SJCRH30 (cell line): ENCODE measurements at places on chromosomes 4 and X.

DNA sequence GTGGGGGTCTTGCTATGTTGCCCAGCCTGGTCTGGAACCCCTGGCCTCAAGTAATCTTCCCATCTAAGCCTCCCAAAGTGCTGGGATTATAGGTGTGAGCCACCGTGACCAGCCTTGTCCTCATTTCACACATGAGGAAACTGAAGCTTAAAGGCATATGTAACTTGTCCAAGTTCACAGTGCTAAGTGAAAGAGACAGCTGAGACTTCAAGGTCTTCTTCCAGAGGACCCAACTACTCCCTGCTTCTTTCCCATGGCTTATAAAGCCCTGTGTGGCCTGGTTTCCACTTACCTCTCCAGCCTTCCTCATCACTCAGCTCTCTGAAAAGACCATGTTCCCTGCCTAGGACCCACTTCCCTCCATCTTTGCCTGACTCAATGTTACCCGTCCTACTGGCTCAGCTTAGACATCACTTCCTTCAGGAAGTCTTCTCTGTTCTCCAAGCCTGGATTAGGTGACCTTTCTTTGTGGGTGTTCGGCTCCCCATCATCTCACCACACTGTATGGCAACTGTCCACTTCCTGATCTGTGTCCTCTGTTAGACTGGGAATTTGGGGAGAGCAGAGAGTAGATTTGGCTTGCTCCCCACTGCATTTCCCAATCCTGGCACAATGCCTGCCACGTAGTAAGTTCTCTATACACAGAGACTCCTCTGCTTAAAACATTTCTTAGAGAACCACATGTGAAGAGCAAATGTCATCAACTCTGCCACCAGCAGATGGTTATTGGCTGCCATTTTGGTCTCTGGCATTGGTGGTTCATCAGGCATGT lies 30.4 kb upstream of the LAMP2 start:
- DNase-seq: peak; percentile 30

GRCh38 chrX:154827194-154828015 lies 7.1 kb downstream of the SMIM9 start:
- no peak for DNase-seq

- no peak for DNase-seq
Observed at GRCh38 chr4:177109769-177110168, 199.9 kb upstream of the NEIL3 start.

- DNase-seq: no peak
Observed at GRCh38 chr4:41060352-41061334, 153.7 kb downstream of the APBB2 start.

DNA sequence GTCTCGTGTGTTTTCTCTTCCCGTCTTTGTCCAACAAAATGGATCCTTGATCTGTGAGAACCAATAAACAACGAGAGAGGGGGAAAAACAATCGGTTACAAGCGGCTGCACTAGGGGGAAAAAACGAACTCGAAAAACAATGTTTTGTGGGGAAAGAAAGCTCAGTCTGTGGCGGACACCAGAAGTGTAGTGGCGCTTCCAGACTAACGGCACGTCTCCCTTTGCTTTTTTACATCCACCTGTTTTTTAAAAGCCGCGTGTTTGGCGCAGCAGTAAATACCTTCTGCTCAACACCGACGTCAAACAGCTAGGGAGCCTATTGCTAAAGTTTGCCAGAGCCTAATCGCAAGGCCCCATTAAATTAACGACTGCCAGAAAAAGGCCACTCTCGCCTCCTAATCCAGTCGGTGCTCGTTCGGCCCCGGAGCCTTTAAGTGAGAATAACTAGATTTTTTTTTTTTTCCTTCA lies 3.3 kb downstream of the NKX6-1 start:
- no peak for DNase-seq

DNA sequence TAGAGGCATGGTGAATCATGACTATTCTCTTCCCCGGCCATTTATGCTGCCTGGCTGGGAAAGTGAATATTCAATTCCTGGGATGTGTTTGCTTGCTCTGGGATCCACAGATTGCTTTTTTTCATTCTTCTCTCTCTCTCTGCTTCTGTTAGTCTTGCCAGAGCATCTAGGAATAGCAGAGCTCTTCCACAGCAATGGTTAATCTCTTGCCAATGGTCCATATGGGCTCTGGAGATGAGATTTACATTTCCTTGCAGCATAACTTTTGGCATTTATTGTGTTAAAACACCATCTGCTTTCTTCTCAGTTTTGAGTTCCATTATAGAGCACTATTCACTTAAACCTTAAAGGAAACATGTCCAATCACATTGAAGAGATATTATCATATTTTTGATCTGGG lies 59.2 kb upstream of the GUCY1A1 start:
- DNase-seq: no peak

- DNase-seq: no peak
Observed at GRCh38 chr4:106365613-106366012, 3.0 kb downstream of the GIMD1 start.

DNA sequence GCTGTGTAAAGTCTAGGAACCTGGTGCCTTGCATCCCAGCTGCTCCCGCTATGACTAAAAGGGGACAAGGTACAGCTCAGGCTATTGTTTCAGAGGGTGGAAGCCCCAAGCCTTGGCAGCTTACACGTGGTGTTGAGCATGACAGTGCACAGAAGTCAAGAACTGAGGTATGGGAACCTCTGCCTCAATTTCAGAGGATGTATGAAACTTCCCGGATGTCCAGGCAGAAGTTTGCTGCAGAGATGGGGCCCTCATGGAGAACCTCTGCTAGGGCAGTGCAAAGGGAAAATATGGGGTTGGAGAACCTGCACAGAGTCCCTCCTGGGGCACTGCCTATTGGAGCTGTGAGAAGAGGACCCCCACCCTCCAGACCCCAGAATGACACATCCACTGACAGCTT lies 76.6 kb downstream of the DDX60 start:
- no peak for DNase-seq

DNA sequence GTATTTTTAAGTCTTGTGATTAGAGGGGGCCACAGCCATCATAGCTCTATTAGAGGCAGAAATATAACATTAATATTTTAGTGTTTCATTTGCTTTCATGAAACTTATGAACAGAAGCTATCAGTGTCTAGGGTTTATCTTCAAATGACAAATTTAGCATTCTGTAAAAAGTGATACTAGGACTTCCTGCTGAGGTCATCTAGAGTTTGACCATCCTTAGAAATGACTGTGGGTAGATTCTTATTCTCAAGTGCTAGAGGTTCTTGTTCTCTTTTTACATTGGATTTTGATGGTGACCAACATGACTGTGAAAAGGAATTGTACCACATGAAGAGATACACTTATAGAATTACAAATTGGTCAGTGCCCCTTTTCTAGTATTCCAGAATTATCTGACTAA lies 568.6 kb downstream of the RPA4 start:
- no peak for DNase-seq

DNA sequence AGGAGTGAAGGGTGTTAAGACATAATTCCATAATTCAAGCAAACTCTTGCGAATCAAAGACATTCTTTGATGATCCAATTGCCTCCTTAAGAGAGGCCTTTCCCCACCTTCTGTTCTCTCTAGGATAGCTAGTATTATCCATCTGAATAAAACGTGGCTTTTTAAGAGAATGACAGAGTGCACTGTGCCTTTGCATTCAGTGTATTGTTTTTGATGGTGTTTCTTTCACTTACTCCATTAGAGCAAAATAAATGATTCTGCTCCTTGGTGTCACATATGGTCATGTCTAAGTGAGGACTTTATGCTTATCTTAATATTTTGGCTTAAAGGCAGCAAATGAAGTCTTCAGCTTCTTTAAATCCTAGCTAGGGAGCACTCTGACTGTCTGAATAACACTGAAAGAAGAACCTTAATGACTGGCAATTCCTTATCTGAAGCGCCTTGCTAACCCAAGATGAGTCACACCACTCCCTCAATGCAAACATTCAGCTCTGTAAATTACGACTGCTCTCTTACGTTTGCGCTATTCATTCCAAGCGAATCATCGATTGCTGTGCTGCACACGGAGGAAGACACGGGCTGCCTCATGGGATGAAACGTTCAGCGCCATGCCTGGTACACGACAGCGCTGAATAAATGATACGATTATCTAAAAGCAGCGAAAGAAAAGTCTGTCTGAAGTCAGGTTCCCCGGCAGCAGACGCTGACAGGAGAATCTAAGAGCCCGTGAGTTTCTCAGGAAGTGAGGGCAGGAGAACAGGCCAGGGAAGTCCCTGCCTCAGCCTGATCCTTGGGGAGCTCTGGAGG lies 35.1 kb upstream of the GEMIN8 start:
- DNase-seq: no peak

DNA sequence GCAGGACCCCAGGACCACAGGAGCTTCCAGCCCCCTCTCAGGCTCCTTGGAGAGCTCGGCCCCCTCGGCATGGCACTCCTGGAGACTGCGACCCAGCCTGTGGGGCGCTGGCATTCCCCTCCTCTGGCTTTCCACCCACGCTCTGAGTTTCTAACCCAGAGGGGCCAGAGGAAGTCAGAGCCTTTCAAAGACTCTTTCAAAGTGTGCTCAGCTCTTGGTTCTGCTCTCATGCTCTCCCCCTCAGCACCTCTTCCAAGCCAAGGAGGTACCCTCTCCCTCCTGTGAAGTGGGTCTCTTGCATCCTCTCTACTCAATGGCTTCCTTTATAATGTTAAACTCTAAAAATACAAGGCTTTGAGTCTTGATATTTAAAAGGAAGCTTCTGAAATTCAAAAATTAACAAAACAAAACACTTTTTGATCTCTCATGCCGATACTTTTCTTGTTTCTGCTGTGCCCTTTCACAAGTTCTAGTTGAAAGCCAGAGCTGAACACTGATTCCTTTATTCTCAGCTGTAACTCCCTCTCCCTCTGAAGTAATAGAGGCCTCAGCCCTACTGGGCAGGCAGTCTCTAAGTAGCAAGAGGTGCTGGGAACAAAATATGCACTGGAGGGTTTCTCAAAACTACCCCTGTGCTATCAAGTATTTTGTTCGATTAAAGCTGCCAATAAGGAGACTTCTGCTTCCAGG lies 82.8 kb downstream of the NAT8L start:
- DNase-seq: peak; percentile 32

DNA sequence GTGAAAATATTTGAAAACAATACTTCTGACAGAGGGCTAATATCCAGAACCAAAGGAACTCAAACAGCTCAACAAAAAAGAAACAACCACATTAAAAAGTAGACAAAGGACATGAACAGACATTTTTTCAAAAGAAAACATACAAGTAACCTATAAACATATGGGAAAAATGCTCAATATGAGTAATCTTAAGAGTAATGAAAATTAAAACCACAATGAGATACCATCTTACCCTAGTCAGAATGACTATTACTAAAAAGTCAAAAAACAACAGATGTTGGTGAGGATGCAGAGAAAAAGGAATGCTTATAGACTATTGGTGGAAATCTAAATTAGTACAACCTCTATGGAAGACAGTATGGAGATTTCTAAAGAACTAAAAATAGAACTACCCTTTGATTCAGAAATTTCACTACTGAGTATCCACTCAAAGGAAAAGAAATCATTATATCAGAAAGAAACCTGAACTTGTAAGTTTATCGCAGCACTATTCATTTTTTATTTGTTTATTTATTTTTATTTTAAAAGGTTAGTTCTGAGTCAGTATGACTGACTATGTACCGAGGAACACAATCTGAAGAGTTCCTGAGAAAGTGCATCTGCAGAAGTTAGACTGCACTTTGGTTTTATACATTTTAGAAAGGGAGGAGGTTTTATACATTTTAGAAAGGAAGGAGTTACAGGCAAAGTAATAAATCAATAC lies 231.3 kb downstream of the INPP4B start:
- no peak for DNase-seq

DNA sequence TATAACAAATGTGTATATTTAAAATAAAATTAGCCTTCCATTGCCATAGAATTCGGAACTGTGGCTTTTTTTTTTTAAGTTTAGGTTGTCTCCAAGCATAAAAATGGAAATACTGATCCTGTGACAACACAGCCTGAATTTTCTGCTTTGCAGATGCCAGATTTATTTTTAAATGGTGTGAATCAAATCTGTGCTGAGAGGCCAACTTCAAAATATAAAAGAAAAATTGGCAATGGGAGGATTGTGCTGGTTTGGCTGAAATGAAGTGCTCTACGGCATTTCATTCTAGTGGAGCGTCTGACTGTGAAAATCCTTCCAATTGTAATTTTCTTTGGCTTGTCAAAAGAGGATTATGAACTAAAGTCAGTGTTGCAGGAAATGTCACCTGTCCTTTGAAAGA lies 580.3 kb upstream of the ZFP42 start:
- peak; percentile 50 for DNase-seq

DNA sequence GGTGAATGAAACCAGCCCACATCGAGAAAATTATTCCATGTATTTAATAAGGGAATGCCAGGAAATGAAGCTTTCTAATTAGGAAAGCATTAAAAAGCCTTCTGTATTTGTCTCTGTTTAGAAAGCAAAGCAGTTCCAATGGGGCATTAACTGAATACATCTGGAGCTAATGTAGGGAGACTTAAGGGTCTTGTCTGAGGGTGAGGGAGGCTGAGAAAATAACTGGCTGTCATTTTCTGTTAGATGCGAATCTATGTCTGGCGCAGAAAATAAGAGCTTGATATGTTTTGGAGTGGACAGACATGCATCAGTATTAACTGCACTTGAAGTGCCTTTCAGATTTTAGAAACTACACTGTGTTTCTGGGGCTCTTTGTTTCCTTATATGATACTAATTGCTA lies 111.3 kb downstream of the KLHL8 start:
- DNase-seq: no peak

- DNase-seq: no peak
Observed at GRCh38 chrX:101430457-101431078, 22.5 kb downstream of the HNRNPH2 start.

DNA sequence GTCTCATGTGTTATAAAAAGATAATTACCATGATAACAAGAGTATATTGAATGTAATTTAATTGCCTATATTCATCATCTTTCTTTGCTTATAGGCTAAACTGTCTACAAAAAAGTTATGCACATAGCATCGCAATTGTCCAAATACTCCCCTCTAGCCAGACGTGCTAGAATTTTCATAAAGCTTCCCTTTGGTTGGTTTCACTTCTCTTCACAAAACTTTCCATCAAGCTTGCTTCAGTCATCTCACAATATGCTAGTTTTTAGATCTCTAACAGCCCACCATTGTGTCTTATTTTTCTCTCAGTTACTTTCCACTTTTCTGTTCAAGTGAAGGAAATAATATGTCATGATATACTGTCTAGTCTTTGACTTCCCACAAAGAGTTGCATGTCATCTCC lies 448.3 kb upstream of the SPANXN1 start:
- no peak for DNase-seq

DNA sequence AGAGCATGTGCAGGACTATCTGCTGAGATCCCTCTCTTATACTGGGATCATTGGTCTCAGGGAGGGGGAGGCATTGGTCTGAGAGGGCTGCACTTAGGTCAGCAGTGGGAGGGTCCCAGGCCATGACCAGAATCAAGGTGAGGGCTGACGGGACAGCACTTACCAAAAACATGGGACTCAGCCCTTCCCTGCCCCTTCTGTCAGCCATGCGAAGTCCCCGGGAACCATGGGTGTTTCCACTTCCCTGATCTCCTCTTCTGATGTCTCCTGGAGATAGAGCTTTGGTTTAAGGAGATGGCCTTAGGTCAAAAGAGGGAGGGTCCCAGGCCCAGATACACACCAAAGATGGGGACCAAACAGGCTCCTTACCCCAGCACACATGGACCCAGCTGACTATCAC lies 12.9 kb upstream of the HSFX1 start:
- no peak for DNase-seq
